ENCODE measurements at places on chromosomes 12 and 14.

DNA sequence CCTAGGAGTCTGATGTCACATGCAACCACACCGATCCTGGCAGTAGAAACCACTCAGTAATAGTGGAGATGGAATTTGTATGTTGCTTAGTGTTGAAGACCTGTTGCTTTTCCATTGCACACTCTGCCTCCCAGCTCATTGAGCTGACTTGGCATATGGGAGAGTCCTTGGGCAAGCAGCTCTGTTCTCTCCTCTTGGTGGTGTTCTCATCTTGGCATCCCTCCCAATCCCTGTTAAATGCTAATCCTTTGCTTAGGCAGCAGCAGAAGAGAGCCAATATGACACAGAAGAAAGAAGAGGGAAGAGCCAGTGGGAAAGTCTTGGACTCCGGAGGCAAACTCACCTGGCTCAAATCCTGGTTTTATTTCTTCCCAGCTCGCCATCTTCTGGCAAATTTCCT is 178.0 kb upstream of the CAND1 start:
- DNase-seq, result no peak

DNA sequence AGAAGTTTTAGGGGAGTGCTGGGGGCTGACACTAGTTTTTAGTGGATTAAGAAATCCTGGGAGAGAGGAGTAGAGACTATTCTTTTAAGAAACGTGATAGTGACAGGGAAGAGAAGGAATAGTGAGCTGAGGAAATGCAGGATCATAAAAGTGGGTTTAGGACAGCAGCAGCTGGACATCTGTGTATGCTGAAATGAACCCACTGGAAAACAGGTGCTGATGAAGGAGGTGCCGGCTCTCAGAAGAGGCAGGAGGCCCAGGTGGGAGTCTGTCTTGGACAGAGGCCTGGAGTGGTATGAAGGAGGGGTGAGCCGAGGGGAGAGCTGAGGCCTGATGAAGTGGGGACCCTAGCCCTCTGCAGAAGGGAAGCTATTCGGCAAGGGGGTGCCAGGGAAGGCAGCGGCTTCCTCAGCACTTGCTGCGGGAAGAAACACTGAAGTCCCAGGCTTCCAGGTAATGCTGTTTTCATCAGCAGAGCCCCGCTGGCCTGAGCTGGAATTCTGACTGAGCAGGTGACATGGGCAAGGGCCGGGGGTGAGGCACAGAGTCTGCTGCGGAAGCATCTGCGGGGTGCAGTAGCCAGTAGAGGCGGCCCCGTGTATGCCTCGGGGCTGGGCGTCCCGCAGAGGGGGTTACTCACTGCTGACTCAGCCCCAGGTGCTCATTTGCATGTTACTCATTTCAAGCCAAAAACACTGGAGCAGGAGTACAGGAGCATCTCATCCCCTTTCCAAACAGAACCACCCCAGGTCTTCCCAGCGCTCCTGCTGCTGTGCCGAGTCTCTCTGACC is 89.7 kb downstream of the TMCC3 start:
- no peak for DNase-seq

- DNase-seq, result no peak
These were observed 49.8 kb upstream of the CCDC63 start for GRCh38 chr12:110796952-110797351.

- DNase-seq, result no peak
These were observed 89.8 kb downstream of the ZFP36L1 start for GRCh38 chr14:68703093-68703492.

DNA sequence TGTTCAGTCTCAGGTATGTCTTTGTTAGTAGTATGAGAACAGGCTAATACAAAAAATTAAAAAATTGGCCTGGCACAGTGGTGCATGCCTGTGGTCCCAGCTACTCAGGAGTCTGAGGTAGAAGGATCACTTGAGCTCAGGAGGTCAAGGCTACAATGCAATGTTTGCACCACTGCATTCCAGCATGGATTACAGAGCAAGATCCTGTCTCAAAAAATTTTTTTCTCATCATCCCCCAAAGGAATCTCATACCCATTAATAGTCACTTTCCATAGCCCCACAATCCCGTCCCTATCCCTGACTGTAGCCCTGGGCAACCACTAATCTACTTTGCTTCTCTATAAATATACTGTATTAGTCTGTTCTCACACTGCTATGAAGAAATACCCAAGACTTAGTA is 57.8 kb downstream of the TTC8 start:
- DNase-seq, result no peak

Data from stimulated activated CD4-positive, alpha-beta T cell treated with anti-CD3 and anti-CD28 coated beads, TNF-alpha, amount 100 ng/mL, for 1 hour (primary cell).